Left ventricle myocardium superior (tissue), 1 donor: ENCODE measurements at places on chromosomes 12 and 14. TPM values are rescaled to one million over a fixed set of nuclear protein-coding genes. Genes with fewer than 3 reads are reported as not detected.

- no peak for DNase-seq
Measured at GRCh38 chr12:25308756-25309155, 58.0 kb upstream of the KRAS start.

GRCh38 chr14:61215222-61216020, 65.7 kb downstream of the TMEM30B start:
- no peak for DNase-seq

DNA sequence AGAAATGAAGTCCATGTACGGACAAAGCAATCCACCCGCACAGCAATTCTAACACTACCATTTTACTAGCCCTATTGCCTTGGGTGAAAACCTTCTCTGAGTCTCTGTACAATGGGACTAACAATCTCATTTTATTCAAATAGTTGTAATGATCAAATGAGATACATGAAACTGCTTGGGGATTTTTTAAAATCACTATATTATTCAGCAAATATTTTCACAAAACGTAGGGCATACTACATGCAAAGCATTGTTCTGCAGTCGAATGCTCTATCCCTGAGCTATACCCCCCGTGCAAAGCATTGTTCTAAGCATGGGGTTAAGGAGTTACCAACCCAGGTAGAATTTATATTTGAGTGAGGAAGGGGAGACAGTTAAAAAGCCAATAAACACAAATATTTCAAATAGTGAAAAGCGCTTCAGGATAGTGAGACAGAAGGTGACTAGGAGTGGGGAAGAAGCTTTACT, 554 bp upstream of the ATF7 start:
- no peak for DNase-seq

DNA sequence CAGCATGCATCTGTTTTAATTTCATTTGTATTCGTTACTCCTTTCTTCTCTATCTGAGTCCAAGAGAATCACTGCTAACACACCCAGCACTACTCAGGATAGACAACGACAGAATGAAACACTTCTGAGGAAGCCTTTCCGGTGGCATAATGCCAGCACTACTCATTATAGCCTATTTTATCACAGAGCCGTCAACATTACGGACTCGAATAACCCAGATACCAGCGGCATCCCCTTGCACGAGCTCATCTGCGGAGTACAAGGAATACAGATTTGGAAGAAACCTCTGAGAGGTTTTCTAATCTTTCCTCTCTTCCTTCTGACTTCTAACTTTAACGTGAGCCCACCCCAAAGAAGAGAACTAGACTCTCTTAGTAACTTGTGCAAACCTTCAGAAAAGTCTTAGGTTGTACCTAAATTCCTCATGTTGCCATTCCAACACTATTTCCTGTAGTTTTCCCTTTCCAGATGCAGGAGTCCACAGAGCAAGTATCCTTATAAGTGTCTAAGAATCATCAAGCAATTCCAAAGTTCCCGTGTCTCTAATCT, 248.1 kb downstream of the APAF1 start:
- no peak for DNase-seq

GRCh38 chr14:95153866-95154265, 3.5 kb downstream of the DICER1 start:
- DNase-seq, result no peak

GRCh38 chr12:51538149-51538548, 52.9 kb upstream of the SCN8A start:
- DNase-seq, result no peak

- DNase-seq, result peak; percentile 34
Measured at GRCh38 chr12:4909734-4910501, at the start of gene KCNA1. KCNA1 (plus strand) TSS chr12:4909905; CDS start chr12:4911379, 1,474 bp downstream.

The LRP1-AS gene
- total RNA-seq, result not detected

The ALG10 gene
- total RNA-seq, result 3.6 TPM

The COCH gene
- total RNA-seq, result 0.50 TPM
